ENCODE measurements at places on chromosomes 6 and 20. TPM values are rescaled to one million over a fixed set of nuclear protein-coding genes. Genes with fewer than 3 reads are reported as not detected.

GRCh38 chr6:104541411-104541810 lies 318.3 kb downstream of the HACE1 start:
- no peak for DNase-seq

GRCh38 chr6:23445157-23445710 lies 680.8 kb upstream of the NRSN1 start:
- DNase-seq, result no peak

DNA sequence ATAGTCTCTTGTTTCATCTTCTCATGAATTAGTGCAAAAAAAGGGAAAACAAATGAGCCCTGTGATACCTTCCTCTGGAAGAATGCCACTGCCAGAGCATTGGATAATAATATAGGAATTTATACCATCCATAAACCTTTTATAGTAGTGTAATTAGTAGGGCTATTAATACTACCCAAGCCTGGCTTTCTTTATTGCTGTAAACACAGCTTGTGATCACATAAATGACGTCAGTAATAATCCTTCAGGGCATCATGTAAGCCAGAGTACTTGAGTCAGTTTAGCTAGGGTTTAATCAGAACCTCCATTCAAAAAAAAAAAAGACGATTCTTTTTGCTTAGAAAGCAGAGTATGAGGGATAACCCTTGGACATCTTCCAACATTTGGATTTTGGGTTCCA lies 264.8 kb downstream of the SLC35F1 start:
- no peak for DNase-seq

DNA sequence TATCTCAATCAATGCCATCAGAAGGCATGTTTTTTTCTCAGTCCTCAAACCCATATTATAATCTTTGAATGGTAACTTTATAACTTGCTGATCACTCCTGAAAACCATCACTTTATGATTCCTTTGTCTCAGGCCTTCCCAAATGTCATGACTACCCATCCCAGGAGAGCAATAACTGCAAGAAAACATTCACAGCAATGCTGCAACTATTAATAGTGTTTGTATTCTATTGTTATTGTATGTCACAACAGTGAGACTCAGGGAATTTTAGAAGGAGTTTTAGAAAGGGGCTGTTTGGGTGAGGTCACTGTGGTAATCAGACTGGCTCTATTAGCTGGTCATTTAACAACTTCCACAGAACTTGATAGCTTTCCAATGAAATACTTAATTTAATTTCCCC lies 301.4 kb upstream of the TBX18 start:
- DNase-seq, result no peak

DNA sequence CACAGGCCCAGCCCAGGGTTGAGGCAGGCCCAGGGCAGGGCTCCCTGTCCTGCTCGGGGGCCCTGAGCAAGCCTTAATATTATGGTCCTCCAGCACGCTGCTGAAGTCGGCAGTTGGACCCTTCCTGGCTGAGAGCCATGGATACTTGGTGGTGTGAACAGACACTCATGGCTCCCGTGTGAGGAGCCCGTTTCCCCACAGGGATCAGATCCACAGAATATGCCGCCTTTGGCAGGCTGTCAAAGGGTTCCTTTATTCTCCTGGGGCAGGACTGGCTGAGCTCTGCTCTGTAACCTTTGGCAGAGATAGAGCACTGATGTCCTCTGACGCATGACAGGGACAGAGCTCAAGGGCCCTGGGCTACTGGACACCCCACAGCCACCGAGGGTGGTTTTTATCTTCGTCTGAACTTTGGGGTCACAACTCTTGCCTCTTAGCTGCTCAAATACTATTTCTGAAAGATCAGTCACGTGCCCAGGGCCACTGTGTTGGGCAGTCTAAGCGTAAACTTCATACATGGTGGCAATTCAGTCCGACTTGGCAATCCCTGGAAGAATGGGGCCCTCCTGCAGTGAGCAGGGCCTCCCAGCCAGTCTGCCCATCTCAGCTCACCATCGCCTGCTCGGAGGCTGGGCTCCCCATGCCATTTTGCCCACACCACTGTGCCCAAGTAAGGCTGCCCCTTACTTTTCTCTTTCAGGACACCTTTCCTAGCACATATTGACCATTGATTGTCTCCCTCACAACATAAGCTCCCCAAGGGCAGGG lies 49.1 kb downstream of the TTI1 start:
- DNase-seq, result no peak

GRCh38 chr20:36317675-36318074 lies 11.5 kb downstream of the DLGAP4 start:
- DNase-seq, result peak; percentile 3

- no peak for DNase-seq
Observed at GRCh38 chr20:40207655-40208054, 481.4 kb downstream of the MAFB start.

DNA sequence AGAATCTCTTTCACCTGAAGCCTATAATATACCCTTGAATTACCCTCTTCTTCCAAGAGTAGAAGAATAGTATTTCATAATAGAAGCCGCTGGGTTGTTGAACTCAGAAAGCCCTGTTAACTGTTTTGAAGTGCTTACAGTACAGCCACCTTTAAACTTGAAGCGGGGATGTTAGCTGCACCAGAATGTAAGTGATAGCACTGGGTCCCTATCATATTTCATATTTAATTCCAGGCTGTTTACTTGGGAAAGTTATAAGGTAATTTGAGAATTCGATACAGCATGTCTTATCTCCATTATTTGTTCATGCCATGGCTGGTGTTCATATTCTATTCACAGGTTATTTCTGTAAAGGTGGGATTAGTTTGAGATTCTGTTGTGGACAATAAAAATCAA lies 63.5 kb upstream of the VSTM2L start:
- DNase-seq, result no peak

GRCh38 chr6:127459231-127459641 lies at the start of gene KIAA0408:
Gene KIAA0408 (minus strand): TSS chr6:127459389. CDS start chr6:127453981, 5,408 bp downstream.
- DNase-seq, result peak; percentile 51

DNA sequence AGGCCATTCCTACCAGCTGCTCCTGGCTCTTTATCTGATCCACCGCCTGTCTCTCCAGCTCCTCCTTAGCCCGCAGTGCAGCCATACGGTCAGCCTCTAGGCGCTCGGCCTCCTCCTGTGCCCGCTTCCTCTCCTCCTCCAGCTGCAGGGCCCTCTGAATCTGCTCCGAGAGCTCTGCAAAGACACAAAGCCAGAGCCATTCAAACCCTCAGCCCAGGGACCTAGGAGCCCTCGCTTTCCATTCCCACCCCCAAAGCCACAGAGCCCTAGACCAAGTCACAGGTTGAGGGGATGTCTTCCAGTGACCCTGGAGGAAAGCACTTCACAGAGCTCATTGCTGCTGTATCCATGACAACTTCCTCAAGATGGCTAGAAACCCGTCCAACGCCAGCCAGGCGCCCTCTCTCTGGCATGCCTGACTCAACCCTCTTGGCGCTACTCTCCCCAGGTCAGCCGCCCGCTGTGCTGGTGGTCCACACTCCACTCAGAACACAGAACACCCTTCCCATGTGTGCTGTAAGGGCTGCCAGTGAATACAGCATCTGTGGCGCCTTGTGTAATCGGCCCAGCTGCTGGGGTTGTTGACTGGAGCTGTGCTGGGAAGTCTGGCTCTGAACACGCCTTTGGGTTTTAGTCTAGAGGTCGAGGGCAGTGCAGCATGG lies 49.3 kb downstream of the EZR start:
- DNase-seq, result no peak

DNA sequence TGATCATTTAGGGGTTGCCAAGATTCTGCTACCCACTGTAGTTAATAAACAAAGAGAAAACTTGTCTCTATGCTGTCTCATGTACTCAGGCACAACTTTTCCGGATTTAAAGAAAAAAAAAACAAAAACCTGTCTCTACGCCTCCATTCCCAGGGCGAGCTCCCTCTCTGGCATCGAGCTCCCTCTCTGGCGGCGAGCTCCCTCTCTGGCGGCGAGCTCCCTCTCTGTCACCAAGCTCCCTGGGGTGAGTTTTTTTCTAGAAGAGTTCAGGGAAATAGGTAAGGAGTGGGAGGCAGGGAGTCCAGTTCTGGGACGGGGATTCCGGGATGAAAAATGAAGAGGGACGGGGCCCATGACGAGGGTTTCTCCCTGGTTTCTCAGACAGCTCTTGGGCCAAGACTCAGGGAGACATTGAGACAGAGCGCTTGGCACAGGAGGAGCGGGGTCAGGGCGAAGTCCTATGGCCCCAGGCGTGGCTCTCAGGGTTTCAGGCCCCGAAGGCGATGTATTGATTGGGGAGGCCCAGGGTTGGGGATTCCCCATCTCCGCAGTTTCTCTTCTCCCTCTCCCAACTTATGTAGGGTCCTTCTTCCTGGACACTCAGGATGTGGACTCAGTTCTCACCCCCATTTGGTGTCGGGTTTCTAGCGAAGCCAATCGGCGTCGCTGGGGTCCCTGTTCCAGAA lies 16.5 kb upstream of the HLA-A start:
- peak; percentile 22 for DNase-seq

DNA sequence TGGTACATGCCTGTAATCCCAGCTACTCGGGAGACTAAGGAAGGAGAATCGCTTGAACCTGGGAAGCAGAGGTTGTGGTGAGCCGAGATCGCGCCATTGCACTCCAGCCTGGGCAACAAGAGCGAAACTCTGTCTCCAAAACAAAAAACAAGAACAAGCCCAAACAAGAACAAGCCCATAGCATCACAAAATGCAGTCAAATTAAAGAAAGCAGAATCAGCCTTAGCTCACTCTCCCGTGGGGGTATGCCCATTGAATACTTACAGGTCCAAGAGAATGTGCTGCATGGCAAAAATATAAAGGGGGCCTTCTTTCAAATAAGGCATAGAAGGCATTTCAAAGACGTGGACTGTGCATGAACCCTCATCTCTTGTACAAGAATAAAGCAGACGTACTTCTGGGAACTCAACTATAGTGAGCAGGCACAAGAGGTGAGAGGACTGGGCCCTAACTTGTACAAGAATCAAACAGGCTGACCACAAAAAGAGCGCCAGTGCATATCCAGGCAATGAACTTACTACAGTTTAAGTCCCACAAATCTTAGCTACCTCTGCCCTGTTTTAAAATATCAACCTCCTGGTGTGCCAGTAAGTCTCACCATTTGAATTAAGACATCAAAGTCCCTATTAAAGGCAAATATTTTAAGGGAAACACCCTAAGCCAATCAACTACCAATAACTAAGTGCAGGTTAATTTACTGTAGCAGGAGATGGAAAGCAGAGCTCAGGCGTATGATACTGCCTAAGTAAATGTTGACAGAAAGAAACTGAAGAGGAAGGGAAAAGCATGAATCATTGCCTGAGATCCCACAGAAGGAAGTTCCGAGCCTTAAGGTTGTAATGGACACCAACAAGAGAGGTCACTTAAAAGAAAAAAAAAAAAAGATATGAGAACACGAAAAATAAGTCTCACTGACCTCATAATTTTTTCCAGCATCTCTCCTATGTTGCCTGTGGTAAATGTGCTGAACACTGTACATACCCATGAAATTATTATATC lies 37.4 kb downstream of the TOMM6 start:
- DNase-seq, result no peak

GRCh38 chr20:21358737-21359136 lies 38.6 kb downstream of the NKX2-4 start:
- no peak for DNase-seq

DNA sequence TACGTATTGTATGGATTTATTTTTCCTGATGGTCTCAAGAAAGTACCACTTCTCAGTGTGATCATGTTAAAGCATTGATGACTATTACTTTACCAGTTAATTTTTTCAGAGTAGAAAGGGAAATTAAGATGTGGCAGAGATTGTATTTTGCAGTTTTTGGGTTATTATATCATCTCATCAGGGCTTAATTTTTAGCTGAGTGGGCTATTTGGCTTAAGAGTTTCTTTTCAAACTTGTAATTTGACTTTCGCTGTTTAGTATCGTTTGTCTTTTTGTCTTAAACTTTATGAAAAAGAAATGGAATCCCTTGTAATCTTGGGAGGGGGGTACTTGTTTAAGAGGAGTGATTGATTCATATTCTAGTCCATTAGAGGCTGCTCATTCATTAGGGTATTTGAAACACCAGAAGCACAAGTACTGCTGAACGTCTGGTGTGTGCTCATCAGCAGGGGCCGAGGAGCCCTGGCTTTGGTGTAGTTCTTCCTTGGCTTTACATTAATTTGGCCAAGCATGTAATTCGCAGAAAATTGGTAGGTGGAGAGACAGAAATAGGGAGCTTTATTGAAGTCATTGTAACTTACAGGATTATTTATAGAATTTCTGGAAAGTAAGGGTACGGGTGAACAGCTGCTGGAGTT lies 112.4 kb downstream of the TIAM2 start:
- no peak for DNase-seq

GRCh38 chr6:36578431-36578830 lies 15.7 kb upstream of the SRSF3 start:
- no peak for DNase-seq

DNA sequence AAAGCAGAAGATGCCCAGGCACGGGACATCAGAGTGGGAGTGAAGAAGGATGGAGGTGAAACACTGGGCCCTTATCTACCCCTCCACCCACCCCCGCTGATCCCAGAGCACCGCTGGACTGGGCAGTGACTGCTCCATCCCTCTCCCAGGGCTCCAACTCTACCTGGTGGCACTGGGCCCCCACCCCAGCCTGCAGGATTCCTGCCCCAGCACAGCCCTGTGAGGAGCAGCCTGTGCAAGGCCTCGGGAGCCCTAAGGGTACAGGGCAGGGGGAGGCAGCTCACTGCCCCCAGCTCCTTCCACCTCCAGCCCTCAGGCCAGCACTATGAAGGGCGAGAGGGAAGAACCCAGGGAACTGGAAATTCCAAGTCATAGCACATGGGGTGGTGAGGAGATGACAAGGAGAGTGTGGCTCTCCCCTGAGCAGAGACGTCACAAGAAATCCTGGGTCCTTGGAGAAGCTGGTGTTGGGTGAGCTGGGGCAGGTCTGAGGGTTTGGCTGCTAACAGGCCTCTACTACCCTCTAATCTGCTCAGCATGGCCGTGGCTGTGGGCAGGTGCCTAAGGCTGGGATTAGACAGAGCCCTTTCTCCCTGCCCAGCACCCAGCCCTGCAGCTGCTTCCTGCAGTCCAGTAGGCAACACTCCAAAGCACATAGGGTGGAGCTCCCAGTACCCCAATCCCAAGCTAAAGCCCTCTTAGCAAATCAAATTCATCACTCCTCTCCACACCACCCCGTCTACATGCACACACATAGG lies 3.5 kb downstream of the CST3 start:
- no peak for DNase-seq

PAK5 gene
- 0.53 TPM for total RNA-seq

SEMG1 gene
- total RNA-seq, result 2.9 TPM

LPA gene
- 0.60 TPM for total RNA-seq

POU3F2 gene
- 0.14 TPM for total RNA-seq

PRELID3B gene
- total RNA-seq, result 48.7 TPM

DNAH8 gene
- not detected for total RNA-seq

BTBD9 gene
- 4.5 TPM for total RNA-seq

ANGPT4 gene
- 0.25 TPM for total RNA-seq

MATN4 gene
- 2.2 TPM for total RNA-seq

CHRNA4 gene
- 5.7 TPM for total RNA-seq

SCP2D1 gene
- not detected for total RNA-seq

FKBP1A gene
- 201 TPM for total RNA-seq

COL21A1 gene
- 4.4 TPM for total RNA-seq

LY6G6C gene
- 0.21 TPM for total RNA-seq

HCRTR2 gene
- not detected for total RNA-seq

DEFB132 gene
- total RNA-seq, result not detected

Data from WTC11 (cell line).